ENCODE measurements at places on chromosomes 2 and 18.

DNA sequence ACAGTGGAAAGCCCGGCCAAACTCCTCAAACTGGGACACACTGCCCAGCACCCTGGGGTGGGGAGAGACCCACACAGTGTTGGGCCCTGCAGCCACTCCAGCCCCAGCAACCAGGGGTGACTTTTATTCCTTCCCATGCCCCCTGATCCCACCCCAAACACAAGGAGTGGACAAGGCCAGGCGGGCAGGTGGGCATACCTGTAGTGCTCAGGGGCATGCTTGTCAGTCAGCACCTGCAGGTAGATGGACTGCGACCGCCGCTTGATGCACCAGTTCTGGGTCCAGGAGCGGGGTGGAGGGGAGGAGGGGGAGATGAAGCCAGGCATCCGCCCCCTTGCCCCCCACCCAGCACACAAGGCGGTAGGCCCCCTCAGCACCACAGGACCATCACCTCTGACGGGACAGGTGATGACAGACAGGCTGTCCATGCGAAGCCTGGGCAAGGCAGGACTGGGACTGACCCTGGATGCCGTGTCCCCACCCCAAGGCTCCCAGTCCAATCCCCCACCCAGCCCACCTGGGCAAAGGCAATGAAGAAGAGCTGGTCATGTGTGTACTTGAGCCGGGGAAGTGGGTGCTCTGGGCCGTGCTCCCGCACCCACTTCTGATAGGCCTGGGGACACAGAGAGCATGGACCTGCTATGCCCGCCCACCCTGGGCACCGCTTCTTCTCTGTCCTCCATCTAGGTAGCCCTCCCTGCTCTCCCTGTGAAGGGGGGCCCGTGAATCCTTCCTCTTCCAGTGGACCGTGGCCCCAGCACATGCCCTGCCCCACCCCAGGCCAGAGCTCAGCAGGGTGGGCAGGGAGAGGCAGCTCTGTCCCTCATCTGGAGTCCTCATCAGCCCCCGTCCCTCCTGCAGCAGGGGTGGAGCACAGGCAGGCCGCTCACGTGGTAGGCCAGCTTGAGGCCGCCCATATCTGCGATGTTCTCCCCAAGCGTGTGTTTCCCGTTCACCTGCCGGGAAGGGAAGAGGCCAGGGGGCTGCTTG lies 7.1 kb downstream of the ECEL1 start:
- DNase-seq, result no peak

- DNase-seq, result no peak
Observed at GRCh38 chr2:53751728-53752127, 15.9 kb upstream of the CHAC2 start.

DNA sequence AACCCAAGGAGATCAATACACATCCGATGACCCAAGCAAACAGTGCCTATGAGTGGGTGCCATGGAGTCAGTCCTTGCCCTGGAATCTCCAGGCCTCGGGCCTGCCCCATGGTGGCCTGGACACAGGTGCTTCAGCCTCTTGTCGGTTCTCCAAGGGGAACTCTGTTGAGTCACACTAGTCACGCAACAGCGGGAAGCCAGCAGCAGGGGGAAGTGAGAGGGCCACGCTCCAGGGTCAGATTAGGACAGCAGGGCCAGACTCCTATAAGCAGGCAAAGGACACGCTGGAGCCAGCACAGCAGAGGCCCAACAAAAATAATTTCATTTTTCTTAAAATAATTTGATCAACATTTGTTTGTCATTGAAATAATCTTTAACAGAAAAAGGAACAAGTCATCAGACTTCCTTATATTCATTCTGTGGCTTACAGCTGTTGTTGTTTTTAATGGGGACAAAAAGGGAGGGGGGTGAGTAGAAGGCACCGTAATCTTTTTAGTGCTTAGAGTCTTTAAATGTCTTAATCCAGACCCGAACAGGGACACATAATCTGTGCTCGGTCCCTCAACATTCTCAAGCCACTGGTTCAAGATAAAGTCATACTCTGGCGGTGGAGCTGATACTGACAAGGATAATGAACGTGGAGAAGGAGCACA lies 16.4 kb upstream of the ARMC9 start:
- no peak for DNase-seq

DNA sequence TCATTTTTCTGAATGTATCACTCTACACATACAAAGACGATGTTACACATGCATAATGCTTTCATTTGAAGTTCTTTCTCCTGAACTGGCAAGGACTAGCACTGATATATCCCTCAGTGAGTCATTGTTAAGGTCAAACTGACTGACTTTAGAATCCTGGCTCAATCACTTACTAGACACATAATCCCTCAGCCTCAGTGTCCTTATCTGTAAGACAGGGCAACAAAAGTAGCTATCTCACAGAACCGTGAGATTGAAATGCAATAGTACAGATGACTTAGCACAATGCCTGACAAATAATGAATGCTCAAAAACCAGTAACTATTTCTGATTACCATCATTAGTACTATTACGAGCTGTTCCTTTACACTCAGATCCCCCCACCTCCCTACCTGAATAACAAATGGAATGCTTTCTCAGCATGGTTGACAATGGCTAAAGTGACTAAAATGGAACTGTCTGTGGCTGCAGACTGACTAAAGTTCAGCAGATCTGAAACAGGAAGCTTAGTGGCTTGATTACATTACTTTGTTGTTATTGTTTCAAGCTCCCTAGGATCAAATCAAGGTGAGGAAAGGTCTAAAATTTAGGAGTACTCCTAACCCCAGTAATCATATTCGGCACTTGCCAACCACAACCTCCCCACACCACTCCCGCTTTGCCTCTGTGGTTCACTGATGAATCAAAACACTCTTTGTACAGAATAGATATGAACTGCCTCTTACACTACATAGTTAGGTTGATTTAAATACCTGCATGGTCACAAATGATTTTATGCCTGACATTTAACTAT lies 35.8 kb upstream of the CACNB4 start:
- DNase-seq, result no peak

GRCh38 chr2:38438883-38439612 lies 62.0 kb upstream of the ATL2 start:
- no peak for DNase-seq

DNA sequence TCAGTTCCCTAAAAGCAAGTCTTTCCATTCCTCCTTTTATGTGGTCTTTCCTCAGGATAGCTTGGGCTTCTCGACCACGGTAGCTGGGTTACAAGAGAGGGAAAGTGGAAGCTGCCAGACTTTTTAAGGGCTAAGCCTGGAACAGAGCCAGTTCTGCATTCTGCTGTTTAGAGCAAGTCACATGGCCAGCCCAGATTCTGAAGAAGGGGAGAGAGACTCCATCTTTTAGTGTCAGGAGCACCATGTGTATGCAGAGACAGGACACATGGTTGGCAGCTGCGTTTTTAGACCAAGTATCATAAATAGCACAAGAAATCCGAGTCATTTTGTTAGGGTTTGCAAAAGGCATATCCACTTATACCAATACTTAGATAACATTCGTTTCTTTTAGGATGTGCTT lies 4.7 kb downstream of the HMSD start:
- DNase-seq, result no peak

- no peak for DNase-seq
Observed at GRCh38 chr2:66217039-66217585, 217.8 kb upstream of the MEIS1 start.

GRCh38 chr2:53609551-53609950 lies 158.1 kb upstream of the CHAC2 start:
- no peak for DNase-seq

- DNase-seq, result no peak
Observed at GRCh38 chr2:241770185-241770935, 6.3 kb upstream of the GAL3ST2 start.

GRCh38 chr2:133235968-133236367 lies 332.3 kb downstream of the NCKAP5 start:
- DNase-seq, result no peak

DNA sequence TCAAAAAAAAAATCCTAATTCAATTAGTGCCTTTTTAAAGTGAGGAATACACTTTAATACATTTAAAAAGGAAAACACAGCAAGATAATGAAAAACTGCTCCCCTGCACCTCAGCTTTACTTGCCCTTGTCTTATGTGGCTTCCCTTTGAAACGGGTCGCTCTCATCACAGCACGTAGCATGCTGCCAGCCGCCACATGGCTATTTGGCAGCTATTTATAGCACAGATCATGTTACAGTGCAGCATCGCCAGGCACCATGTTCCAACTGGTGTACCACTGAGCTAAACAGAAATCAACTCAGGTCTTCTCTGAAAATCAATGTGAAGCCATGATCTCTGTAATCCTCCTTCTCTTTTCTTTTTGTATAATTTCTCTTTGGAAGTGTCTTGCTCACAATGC lies 65.1 kb downstream of the TMEM182 start:
- no peak for DNase-seq

GRCh38 chr2:41111836-41112627 lies 660.1 kb upstream of the SLC8A1 start:
- no peak for DNase-seq
